ENCODE measurements at places on chromosomes 7 and 10. TPM values are rescaled to one million over a fixed set of nuclear protein-coding genes. Genes with fewer than 3 reads are reported as not detected.

NEUROD6 gene
- polyA plus RNA-seq: not detected

AP5Z1 gene
- polyA plus RNA-seq: 9.3 TPM

CNTNAP2 gene
- 0.42 TPM for polyA plus RNA-seq

PPP1R9A gene
- polyA plus RNA-seq: 11.4 TPM

ADAM22 gene
- polyA plus RNA-seq: 1.3 TPM

FRAT2 gene
- polyA plus RNA-seq: 7.2 TPM

AGBL3 gene
- 2.0 TPM for polyA plus RNA-seq

ZNF365 gene
- polyA plus RNA-seq: not detected

CDHR1 gene
- 0.01 TPM for polyA plus RNA-seq

NDUFA5 gene
- 10.7 TPM for polyA plus RNA-seq

PILRB gene
- 33.8 TPM for polyA plus RNA-seq

FAM237B gene
- polyA plus RNA-seq: not detected

ADCYAP1R1 gene
- not detected for polyA plus RNA-seq

FAM25C gene
- polyA plus RNA-seq: not detected

CDHR3 gene
- 6.5 TPM for polyA plus RNA-seq

OR6B1 gene
- 0.18 TPM for polyA plus RNA-seq

AOAH gene
- not detected for polyA plus RNA-seq

CDNF gene
- polyA plus RNA-seq: 0.29 TPM

LIPF gene
- not detected for polyA plus RNA-seq

MYL10 gene
- polyA plus RNA-seq: 0.16 TPM

CALML5 gene
- not detected for polyA plus RNA-seq

All from HepG2 (cell line).